ENCODE measurements at places on chromosomes 5 and 9. TPM values are rescaled to one million over a fixed set of nuclear protein-coding genes. Genes with fewer than 3 reads are reported as not detected.

The TMOD1 gene
- 1.5 TPM for total RNA-seq

The SLC6A7 gene
- total RNA-seq = not detected

The C5orf63 gene
- total RNA-seq = 9.7 TPM

The CAMLG gene
- total RNA-seq = 38.2 TPM

The SLC6A19 gene
- total RNA-seq = not detected

The GCNT4 gene
- total RNA-seq = 2.8 TPM

The RAB3C gene
- total RNA-seq = not detected

The CARD9 gene
- total RNA-seq = 1.7 TPM

The PTGR1 gene
- 0.59 TPM for total RNA-seq

The NEUROG1 gene
- not detected for total RNA-seq

The TAF1L gene
- not detected for total RNA-seq

The ARL10 gene
- total RNA-seq = 3.1 TPM

The CCNO gene
- not detected for total RNA-seq

The GAPT gene
- not detected for total RNA-seq

The ROR2 gene
- total RNA-seq = not detected

The SCGB3A2 gene
- total RNA-seq = not detected

The CDH18 gene
- total RNA-seq = not detected

The PKD2L2 gene
- total RNA-seq = not detected

The ARHGEF28 gene
- 0.05 TPM for total RNA-seq

The ST8SIA4 gene
- total RNA-seq = 36.2 TPM

The GLDC gene
- 2.5 TPM for total RNA-seq

The SEMA4D gene
- total RNA-seq = 278 TPM

The WNK2 gene
- total RNA-seq = 3.8 TPM

The TLX3 gene
- not detected for total RNA-seq

The PCDHGB5 gene
- total RNA-seq = not detected

The FAM153A gene
- total RNA-seq = 11.4 TPM

The NMUR2 gene
- not detected for total RNA-seq

The ARL14EPL gene
- not detected for total RNA-seq

The RNF183 gene
- total RNA-seq = not detected

The PPP2CA gene
- 148 TPM for total RNA-seq

The SLC45A2 gene
- total RNA-seq = 0.33 TPM

The MAML1 gene
- total RNA-seq = 25.3 TPM

The PCDHGA9 gene
- not detected for total RNA-seq

The NR5A1 gene
- not detected for total RNA-seq

The HTR4 gene
- not detected for total RNA-seq

The ZNF300 gene
- total RNA-seq = 1.6 TPM

The WNT8A gene
- total RNA-seq = not detected

The NEURL1B gene
- 0.23 TPM for total RNA-seq

Data from activated naive CD4-positive, alpha-beta T cell treated with anti-CD3 and anti-CD28 coated beads, Interleukin-2, amount 50 U/mL, for 72 hours (primary cell).